ENCODE measurements at places on chromosomes 16 and 17.

- no peak for DNase-seq
Observed at GRCh38 chr17:68085771-68086381, 50.3 kb downstream of the KPNA2 start.

GRCh38 chr16:31700530-31701388 lies 172.8 kb upstream of the ZNF267 start:
- DNase-seq: no peak

- no peak for DNase-seq
Observed at GRCh38 chr17:45320931-45321461, 4.2 kb upstream of the MAP3K14 start.

GRCh38 chr17:33902901-33903449 lies 352.1 kb upstream of the CCL2 start:
- no peak for DNase-seq

- DNase-seq: no peak
Observed at GRCh38 chr17:47192554-47192953, 3.5 kb upstream of the CDC27 start.

DNA sequence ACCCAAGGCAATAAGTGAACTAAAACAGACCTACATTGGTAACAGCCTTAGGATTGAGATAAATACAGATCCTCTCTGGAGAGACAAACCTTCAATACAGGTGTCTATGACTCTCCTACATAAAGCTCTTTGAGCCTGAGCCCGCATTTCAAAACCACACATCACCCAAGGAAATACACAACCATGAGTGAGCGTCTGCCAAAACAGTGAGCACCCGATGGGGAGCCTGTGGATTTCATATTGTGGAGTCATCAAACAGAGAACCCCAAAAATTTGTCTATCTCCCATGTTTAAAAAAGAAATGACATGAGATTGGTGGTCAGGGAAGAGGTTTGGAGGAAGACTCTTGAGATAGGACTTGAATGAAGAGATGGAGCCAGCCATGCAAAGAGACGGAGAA lies 102.2 kb upstream of the LHX1 start:
- no peak for DNase-seq

- DNase-seq: no peak
Observed at GRCh38 chr17:62657690-62658089, 30.2 kb downstream of the MRC2 start.
